ENCODE measurements at places on chromosomes 11 and 22.

DNA sequence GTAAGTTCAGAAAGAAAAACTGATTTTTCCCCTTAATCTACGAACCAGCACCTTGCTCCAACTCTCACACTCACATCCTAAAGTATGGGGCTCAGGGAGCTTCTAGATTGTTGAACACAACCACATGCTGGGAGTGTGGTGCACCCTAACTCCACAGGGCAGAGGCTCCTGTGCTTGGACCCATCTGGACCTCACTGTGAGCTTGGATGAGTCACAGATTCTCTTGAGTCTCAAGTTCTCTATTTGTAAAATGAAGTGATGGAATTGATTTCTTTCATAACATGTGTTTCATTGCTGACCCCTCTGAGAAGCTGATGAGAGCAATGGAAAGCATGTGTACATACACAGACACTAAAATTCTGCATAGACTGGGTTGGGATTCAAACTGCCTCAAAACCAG lies 109.7 kb downstream of the PGR start:
- DNase-seq: no peak

DNA sequence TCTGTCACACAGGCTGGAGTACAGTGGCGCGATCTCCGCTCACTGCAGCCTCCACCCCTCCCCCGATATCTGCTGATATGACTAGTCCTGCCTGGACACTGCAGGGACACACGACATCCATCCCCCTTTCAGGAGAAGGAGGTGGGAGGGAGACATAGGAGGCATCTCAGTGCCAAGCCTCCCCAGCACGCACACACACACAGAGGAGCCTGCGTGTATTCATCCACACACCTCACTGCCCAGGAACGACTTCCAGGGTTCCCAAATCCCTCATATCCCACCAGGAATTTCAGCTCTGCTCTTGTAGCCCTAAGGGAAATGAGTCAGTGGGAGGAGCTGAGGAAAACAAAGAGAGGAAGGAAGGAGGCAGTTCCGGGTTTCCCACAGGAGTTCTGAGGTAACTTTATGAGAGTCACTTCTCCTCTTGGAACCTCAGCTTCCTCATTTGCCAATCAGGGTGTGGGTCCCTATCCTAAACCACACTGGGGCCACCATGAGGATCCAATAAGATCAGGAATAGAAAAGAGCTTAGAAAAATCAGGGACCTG lies 37.2 kb upstream of the ACER3 start:
- DNase-seq: no peak

GRCh38 chr11:92053216-92053615 lies 171.4 kb upstream of the FAT3 start:
- no peak for DNase-seq

DNA sequence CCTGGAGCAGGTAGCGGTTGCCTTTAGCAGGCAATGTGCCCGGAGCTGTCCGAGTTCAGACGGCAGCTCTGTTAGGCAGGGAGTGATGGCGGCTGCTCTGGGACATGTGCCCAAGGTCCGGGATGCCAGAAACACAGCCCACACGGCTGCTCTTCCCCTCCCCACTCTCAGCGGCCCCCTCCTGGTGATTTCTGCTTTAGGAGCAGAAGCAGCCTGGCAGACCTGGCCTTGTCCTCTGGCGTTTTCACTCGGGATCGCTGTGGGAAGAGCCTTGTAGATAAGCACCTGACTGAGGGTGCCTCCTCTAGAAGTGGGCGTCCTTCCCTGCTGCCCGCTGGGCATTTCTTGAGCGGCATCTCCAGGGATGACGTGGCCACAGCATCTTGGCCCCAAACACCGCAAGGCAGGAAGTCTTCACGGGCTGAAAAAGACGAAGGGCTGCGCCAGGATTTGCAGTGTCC lies 392.2 kb downstream of the TBC1D22A start:
- DNase-seq: no peak

DNA sequence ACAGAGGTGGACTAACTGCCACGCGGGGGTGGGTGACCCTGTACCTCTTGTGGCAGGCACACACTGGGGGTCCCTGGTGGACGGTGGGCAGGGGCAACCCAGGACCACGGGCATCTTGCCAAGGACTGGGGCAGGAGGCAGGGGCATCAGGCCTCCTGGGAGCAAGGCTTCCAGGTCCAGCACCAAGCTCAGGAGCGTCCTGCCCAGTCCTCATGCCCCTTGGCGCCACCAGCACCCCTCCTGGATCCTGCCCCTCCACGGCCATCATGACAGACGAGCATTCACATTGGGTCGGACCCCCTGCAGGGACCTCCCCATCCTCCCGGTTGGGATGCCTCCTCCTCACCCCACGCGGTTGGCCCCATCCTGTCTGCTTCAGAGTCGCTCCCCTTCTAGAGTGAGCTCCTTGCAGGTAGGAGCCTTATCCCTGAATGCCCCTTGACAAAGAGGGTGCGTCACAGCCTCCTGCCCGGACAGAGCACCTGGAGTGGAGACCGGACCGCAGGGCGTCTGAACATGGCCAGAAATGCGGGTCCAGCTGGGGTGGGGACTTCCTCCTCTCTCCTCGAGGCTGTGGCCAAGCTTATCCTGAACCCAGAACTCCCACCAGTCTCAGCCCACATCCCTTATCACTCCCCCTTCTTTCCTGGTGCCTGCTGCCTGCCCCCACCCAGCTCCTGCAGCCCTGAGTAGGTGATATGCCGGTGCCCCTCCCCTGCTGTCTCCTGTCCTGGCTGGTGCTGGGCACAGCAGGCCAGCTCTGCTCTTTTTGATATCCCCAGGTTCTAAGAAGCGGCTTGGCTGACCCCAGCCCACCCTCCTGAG lies 40.3 kb downstream of the IGF2 start:
- no peak for DNase-seq

DNA sequence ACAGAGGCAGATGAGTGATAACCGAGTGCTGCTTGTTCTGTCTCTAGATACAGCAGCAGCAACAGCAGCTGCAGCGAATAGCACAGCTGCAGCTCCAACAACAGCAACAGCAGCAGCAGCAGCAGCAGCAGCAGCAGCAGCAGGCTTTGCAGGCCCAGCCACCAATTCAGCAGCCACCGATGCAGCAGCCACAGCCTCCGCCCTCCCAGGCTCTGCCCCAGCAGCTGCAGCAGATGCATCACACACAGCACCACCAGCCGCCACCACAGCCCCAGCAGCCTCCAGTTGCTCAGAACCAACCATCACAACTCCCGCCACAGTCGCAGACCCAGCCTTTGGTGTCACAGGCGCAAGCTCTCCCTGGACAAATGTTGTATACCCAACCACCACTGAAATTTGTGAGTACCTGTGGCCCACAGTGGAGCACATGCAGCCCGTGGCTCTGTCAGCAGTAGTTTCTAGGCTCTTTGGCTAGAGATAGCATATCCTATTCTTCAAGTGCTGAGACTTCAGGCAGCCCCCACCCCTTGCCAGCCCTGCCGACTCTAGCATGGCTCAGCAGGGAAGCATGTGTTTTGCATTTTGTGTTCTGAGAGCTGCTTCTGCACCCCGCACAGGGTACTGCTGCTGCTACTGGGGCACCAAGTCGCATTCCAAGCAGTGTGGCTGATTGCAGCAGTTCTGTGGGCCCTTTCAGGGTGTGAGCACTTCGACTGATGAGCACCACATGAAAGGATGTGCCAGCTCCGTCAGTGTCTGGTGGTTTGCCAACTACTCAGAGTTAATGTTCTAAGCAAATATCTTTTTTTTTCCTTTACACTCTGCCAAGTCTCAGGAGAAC lies 59.2 kb downstream of the MED15 start:
- DNase-seq: no peak

DNA sequence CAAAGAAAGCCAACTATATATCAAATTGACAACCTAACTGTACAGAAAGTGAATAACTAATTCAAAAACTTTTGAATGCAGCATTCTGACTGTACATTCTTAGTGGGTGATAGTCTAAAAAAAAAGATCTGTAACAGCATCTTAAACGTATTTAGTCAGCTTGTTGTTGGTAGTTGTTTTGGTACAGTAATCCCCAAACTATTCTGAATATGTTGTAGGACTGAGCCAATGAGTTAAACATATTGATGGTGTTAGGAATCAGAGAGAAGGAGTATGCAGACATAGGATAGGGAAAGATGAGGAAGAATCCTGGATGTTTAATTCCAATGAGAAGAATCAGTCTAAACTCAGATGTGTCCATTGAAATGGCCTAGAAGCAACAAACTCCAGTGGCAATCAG lies 41.9 kb upstream of the KIRREL3 start:
- no peak for DNase-seq

DNA sequence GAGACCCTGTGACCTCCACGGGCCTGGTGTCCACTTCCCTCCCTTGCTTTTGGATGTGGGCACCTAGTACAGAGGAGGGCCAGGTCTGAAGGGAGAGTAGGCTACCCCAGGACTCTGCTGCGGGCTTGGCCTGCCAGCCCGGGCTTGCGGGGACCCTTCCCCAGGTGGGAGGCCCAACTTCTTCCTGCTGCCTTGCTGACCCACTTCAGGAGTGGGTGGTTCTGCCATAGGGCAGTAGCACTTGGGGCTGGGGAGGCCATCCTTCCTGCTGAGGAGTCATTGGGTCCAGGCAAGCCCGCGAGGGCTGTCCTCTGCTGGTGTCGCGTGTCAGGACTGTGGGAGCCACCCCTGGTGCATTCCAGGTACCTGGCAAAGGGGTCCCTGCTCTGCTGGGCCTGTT lies 1250.0 kb downstream of the BRD1 start:
- DNase-seq: no peak

- DNase-seq: no peak
Measured at GRCh38 chr11:38990841-38991240, 2392.8 kb upstream of the RAG2 start.

DNA sequence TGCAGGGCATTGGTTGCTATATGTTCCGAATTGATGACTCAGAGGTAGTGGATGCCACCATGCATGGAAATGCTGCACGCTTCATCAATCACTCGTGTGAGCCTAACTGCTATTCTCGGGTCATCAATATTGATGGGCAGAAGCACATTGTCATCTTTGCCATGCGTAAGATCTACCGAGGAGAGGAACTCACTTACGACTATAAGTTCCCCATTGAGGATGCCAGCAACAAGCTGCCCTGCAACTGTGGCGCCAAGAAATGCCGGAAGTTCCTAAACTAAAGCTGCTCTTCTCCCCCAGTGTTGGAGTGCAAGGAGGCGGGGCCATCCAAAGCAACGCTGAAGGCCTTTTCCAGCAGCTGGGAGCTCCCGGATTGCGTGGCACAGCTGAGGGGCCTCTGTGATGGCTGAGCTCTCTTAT lies 5.4 kb upstream of the TTC36 start:
- DNase-seq: no peak

GRCh38 chr11:70176940-70177689 lies 26.0 kb upstream of the FADD start:
- no peak for DNase-seq

DNA sequence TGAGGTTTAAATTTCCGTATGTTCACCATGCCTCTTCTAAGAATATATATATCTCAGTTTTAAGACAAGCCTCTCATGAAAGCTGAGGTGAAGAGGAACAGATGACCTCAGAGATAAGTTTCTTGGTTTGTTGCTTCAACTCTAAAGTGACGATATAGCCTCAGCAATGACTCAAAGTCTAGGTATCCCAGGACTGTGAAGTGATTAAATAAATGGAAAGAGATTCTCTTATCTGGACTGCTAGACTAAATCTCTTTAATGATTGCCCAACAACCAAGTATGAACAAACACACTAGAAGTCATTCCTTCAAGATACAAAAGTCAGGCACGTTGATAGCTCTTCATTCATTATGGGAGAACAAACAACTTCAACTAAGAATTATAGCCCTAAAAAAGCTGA lies 15.3 kb downstream of the CADM1 start:
- DNase-seq: no peak

GRCh38 chr11:44631831-44632230 lies 66.4 kb downstream of the CD82 start:
- peak; percentile 12 for DNase-seq
